ENCODE measurements at places on chromosomes 2 and 18.

DNA sequence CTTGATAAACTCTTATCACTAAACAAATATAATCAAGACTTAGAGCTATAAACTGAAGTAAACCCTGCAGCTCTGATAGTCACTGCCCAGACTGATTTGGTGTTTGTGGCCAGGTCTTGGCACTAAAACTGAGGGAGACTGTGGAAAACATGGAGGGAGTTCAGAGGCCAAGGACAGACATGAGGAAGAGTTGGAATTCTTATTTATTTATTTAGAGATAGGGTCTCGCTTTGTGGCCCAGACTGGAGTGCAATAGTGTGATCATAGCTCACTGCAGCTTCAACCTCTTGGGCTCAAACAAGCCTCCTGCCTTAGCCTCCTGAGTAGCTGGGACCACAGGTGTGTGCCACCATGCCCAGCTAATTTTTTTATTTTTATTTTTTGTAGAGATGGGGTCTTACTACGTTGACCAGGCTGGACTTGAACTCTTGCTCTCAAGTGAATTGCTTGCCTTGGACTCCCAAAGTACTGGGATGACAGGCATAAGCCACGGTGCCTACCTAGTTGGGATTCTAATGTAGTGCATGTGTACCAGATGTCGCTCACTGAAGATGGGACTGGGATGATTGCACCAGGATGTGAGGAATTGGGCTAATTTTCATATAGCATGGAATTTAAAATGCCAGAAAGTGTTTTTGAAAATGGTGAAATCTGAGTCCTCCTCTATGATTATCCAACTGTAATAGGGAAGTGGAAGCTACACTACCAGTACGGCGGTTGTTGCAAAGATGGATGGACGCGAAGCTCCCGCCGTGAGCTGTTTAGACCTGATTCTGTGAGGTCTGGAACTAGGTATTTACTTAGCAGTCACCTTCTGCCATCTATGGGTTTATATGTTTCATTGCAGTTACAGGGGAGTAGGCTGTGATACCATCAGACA is 52.7 kb upstream of the CTLA4 start:
- DNase-seq = peak; percentile 91

- no peak for DNase-seq
These were observed 140.0 kb upstream of the GPC1 start for GRCh38 chr2:240295256-240296103.

- peak; percentile 59 for DNase-seq
These were observed 53.5 kb upstream of the C2orf15 start for GRCh38 chr2:99088017-99088416.

DNA sequence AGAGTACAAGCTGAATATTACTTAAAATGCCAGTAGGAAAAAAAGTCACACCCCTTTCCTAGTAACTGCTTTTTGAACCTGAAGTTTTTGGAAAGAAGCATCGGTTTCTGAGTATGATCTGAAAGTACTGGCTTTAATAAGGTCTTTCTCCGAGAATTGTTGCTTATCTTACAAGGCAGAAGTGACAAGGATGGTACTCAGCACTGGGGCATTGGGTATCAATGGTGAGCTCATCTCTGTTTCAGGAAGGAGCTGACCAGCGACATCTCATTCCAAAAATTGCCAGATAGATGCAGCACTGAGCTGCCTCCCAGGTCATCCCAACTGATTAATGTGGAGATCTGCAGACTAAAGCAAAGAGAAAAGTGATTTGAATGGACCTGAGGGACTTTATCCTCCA is 85.4 kb downstream of the FMNL2 start:
- no peak for DNase-seq

GRCh38 chr2:16122556-16122955 is 182.2 kb downstream of the MYCN start:
- no peak for DNase-seq

- DNase-seq = no peak
These were observed 36.6 kb downstream of the POMC start for GRCh38 chr2:25131567-25132298.

GRCh38 chr2:240575101-240575965 is 7.0 kb downstream of the RNPEPL1 start:
- DNase-seq = no peak

DNA sequence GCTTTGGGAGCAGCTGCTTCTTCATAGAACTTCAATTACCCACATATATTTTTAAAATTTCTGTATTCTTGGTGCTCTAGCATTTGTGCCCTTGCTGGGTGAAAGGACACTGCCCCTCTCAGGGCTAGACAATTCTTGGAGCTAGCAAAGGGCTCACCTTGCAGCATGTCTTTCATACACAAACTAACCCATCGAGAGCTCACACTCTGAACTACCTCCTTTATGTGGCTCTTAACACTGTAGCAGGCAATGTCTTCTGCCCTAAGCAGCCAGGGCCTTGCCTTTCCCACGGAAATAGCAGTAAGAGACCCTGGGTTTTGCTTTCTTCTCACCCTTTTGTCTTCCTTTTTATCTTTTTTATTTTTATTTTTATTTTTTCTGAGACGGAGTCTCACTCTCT is 234.0 kb downstream of the ACTR3 start:
- no peak for DNase-seq

- peak; percentile 85 for DNase-seq
These were observed 309.3 kb upstream of the PIK3C3 start for GRCh38 chr18:41645589-41646360.

All from MV-4-11 (cell line).